ENCODE measurements at places on chromosomes 6 and 20. TPM values are rescaled to one million over a fixed set of nuclear protein-coding genes. Genes with fewer than 3 reads are reported as not detected.

Gene DEFB132
- not detected for total RNA-seq

Gene ALDH8A1
- total RNA-seq = 1.2 TPM

Gene CENPW
- total RNA-seq = 69.2 TPM

Gene HLA-DPA1
- total RNA-seq = 1.8 TPM

Gene RBBP8NL
- total RNA-seq = not detected

Gene RHAG
- total RNA-seq = not detected

Gene PPP1R16B
- total RNA-seq = 0.57 TPM

Gene PRRT1
- total RNA-seq = 3.1 TPM

Gene ABHD16A
- total RNA-seq = 70.9 TPM

Data from neural crest cell (in vitro differentiated cells).